ENCODE measurements at places on chromosomes 5 and 9. TPM values are rescaled to one million over a fixed set of nuclear protein-coding genes. Genes with fewer than 3 reads are reported as not detected.

Gene KLHL3
- total RNA-seq = 1.2 TPM

Gene RNF180
- 2.0 TPM for total RNA-seq

Gene HSPA9
- total RNA-seq = 308 TPM

Gene THBS4
- total RNA-seq = 11.9 TPM

Gene GPX8
- total RNA-seq = 124 TPM

Gene PTGS1
- total RNA-seq = 67.8 TPM
